ENCODE measurements at places on chromosomes 2 and 18.

DNA sequence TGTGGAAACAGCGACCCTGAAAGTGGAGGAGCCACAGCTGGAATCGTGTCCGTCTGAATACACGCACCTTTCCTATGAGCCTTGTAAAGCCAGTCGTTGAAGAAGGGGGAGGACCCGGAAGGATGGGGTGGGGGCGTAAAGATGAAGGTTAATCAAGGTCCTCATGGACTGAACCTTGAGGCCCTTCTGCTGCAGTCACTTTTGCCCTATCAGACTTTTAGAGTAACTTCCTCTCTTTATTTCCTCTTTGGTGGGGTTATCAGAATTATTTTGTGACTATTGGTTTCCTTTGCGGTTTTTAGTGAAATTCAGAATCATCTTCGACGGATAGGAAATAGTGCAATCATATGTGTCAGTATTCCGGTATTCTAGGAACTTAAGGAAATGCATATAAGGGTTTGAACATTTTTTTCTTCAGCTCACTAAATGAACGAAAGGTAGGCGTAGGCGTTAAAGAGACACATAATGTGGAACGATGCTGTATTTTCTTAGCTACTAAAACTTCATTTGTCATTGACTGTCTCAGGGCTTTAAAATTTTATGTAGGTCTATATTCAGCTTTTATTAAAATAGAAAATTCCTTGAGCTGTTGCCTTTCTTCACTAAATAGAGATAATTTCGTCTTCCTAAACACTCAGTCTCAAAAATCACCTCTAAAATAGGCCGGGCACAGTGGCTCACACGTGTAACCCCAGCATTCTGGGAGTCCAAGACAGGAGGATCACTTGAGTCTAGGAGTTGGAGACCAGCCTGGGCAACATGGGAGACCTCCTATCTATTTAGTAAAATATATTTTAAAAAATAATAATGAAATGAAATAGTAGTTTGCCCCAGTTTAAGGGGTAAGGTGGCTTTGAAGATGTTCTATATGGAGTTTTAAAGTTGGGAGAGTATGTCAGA, 1.4 kb upstream of the YES1 start:
- DNase-seq = peak; percentile 34

DNA sequence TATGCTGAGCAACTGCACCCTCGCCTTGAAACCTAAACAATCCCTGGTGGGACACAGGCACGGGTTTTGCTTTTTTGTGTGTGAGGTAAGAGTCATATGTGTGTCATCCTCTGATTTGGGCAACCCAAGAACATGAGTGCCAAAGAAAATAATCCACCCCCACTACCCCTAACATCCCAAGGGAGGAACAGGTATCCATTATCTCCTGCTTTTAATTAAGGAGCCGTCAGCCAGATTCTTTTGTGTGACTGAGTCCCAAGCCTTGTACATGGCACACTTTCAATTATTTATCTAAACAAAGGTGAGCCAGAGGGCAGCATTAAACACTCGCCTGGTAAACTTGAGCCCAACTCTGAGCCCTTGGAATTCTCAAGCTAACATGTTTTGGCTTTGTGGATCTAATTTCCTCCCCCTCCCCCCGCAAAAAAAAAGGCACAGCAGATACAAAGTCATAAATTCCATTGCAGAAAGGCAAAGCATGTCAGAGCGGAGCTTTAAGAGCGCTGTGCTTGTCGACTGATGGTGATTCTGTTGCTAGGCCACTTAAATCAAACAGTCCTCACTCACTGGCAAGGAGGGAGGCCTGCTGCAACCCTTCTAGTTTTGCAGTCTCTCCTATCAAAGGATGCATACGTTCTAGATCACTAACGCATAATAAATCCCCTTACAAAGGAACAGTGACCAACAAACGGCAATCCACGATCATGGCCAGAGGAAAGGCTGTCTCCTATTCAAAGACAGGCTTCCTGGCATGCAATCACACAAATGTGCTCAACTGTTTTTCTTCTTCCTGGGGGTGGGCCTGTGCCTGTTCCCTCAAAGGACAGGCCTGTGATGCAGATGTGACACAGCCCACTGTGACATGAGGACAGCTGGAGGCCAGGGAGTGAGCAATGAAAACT, 143.5 kb upstream of the LMAN1 start:
- no peak for DNase-seq

- DNase-seq = no peak
Observed at GRCh38 chr18:33010149-33010548, 237.3 kb upstream of the KLHL14 start.

DNA sequence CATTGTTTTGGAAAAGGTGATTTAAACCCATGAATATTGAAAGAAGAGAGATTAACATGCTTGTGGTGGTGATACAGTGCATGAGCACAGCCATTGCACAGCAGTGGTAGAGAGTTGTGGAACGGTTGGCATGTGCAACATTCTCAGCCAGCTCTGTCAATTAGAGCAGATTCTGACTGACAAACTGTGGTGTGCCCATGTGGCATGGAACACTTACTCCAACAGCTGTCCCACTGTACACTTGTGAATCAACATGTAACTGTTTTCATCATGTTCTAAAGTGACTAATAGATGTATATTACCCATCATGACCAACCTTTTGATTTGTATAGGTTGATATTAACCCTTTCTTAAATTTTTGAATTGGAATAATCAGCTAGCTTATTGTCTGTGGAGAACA, 55.6 kb downstream of the PKP4 start:
- no peak for DNase-seq

DNA sequence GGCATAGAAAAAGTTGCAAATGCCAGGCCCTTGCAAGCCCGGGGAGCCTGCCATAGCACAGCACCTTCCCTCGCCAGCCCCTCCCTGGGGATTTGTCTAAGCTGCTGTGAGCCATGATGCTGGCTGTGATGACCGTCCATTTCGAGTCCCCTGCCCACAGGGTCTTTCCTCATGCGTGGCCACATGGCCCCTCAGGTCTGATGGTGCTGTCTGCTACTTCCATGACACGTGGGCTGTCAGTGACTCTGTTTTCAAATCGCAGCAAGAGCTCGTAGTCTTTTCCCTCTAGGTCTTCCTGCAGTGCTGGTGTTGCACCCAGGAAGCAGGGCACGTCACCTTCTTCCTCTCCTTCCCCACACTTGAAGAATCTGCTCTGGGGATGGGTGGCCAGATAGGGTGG, 15.5 kb upstream of the GNAL start:
- no peak for DNase-seq

- no peak for DNase-seq
Observed at GRCh38 chr2:109644571-109645275, 30.6 kb downstream of the SOWAHC start.

DNA sequence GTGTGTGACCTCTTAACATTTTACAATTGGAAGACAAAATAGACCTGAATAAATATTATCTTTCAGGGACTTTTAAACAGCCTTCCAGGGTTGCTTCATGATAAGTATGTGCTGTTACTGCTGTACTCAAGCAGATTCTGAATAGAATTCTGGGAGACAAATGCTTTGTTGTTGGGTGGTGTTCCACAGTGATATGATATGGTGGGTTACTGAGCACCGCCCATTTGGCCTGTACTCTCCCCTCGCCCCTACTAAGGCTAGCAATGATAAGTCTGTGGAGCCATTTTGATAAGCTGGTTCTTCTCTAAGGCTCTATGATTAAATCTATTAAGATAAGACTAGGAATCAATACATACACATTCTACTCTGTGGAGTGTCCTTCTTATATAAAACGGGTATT, 89.8 kb upstream of the ITGA4 start:
- no peak for DNase-seq

GRCh38 chr18:44409071-44409470, 271.6 kb upstream of the SETBP1 start:
- no peak for DNase-seq

DNA sequence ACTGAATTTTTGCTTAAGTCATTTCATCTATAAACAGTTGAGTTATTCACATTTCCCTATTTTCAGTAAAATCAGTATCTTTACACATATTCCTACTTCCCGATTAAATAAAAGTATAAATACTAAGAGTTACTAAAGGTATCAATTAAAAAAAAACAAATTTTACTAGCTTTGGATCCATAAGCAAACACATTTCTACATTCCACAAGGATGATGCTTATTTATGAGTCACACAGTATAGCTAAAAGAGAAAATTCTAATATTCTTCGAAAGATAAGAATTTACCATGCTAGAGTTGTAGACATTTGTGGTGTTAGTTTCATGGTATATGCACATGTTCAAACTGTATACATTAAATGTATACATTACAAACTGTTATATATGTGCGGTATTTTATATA, 23.7 kb downstream of the PGAP1 start:
- no peak for DNase-seq

All from activated gamma-delta T cell treated with anti-CD3 and anti-CD28 coated beads, Interleukin-2, amount 50 U/mL, for 16 hours (primary cell).